ENCODE measurements at places on chromosomes 12 and 14. TPM values are rescaled to one million over a fixed set of nuclear protein-coding genes. Genes with fewer than 3 reads are reported as not detected.

- peak; percentile 73 for DNase-seq
Measured at GRCh38 chr12:130775953-130776856, 60.1 kb upstream of the RIMBP2 start.

DNA sequence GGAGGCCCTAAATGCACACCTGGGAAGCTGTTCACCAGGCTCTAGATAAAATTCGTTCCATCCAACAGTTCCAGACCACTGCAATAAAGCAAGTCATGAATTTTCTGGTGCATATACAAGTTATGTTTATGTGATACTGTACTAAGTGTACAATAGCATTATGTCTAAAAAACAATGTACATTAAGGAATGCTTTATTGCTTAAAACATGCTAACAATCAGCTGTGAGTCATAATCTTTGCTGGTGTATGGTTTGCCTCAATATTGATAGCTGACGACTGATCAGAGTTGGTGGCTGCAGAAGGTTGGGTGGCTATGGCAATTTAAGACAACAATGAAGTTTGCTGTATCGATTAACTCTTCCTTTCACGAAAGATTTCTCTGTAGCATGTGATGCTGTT lies 52.3 kb downstream of the ATG14 start:
- DNase-seq, result no peak

GRCh38 chr12:13959131-13959723 lies 22.2 kb downstream of the GRIN2B start:
- DNase-seq, result no peak

DNA sequence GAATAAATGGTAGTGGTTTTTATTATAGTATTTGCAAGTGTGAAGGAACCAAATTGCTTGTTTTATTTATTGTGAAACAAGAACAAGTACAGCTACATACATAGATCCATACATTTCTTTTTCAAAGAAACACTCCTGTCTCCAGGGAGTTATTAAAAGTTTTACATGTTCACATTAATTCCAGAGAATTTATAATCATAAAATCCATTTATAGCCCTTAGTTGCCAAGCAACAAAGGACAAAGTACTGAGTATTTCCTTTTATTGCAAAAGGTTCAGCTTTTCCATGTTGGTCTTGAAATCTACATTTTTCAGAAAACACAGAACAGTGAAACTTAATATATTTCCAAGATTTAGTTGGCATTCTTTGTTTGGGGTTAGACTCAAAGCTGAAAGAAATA lies 9.5 kb downstream of the MYRFL start:
- no peak for DNase-seq

- no peak for DNase-seq
Measured at GRCh38 chr12:130158754-130159059, 3.6 kb upstream of the FZD10 start.

DNA sequence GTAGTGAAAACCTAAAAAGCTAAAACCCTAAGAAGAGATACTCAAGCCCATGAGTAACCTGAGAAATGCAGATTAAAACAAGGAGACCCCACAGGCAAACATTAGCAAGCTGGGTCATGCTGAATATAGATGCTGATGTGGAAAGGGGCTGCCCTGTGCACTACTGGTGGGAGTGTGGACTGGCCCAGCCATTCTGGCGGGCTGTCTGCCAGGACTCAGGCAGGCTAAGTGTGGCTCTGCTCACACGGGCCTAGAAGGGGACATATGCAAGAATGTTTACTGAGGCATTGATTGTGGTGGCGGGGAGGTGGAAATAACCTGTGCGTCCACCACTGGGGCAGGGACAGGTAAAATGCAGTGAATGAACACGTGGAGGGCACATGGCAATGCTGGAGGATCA lies 48.3 kb downstream of the SPTB start:
- DNase-seq, result no peak

- DNase-seq, result no peak
Measured at GRCh38 chr12:40794087-40794486, 101.8 kb downstream of the CNTN1 start.

- no peak for DNase-seq
Measured at GRCh38 chr12:27293463-27293862, 39.2 kb upstream of the BMAL2 start.

GRCh38 chr12:104665296-104665695 lies 208.5 kb downstream of the CHST11 start:
- no peak for DNase-seq

- DNase-seq, result no peak
Measured at GRCh38 chr12:45644541-45644940, 85.0 kb upstream of the ARID2 start.

DNA sequence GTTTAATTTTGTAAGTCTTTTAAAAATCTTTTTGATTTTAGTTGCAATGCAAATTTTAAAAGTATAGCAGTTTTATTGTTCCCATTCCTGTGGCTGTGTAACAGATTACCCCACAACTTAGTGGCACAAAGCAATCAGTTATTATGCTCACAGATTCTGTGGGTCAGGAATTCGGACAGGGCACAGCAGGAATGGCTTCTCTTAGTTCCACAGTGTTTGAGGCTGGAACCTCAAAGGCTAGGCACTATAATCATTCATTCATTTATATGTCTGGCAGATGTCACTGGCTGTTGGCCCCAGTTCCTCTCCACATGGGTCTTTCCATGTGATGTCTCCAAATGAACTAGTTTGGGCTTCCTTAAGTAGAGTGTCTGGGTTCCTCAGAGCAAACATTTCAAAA lies 193.3 kb downstream of the RAD51B start:
- no peak for DNase-seq

GRCh38 chr12:107660235-107660634 lies 25.4 kb upstream of the PWP1 start:
- DNase-seq, result no peak

DNA sequence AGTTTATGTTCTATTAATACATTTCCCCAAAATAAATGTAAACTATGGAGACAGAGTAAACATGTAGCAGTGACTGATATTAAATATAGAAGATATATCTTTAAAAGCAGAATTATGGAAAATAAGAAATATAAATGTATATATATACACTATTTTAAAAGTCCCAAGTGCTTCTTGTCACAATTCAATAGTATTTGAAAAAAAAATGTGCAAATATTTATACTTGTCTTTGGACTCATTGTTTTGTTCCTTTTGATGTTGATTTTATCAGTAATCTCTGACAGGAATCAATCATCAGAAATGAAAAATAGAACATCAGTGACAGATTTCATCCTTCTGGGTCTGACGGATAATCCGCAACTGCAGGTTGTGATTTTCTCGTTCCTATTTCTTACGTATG lies at the start of gene OR6C76:
TSS of gene OR6C76 (plus strand) at position 301 of the 400 bp plus-strand sequence. CDS start at position 301, 0 bp downstream.
- DNase-seq, result no peak

DNA sequence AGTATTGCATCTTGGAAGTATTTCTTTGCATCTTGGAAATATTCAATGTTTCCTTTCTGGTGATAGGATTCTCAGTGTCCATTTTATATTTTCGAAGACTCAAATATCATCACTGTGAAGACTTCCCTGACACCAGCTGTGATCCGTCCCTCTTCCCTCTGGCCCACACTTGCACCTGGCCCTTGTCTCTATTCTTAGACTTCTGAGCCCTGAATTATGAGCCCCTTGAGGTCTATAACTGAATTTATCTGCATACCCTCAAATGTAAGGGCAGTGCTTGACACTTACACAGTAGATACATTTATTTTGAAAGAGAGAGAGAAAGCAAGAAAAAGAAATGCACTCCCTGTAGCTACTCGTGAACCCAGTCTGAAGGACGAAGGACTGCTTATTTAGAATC lies 376.7 kb downstream of the ZFP36L1 start:
- DNase-seq, result no peak

DNA sequence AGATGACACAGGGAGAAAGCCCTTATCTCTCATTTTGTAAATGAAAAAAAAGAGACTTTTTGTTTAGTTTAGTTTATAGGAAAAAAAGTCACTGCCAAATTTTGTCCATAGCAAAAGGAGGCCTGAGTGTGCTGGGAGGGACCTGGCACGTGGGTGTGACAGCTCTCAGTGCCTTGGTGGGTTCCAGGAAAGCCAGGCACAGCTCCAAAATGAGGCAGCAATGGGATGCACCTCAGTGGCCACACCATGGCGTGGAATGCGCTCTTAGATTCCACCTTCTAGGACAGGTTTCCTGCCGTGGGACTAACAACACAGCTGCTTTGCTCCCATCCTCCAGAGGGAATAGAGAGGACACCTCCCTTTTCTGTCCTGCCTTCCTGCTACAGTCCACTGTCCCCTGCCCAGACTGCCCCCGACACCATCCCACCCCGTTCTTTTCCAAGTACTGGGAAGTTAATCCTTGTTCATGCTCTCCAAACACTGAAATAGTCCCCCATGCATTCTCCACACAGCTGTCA lies 207.6 kb downstream of the EMP1 start:
- no peak for DNase-seq

GRCh38 chr14:56199095-56199981 lies 81.1 kb downstream of the PELI2 start:
- no peak for DNase-seq

GRCh38 chr12:848173-848865 lies 95.9 kb downstream of the WNK1 start:
- DNase-seq, result no peak

DNA sequence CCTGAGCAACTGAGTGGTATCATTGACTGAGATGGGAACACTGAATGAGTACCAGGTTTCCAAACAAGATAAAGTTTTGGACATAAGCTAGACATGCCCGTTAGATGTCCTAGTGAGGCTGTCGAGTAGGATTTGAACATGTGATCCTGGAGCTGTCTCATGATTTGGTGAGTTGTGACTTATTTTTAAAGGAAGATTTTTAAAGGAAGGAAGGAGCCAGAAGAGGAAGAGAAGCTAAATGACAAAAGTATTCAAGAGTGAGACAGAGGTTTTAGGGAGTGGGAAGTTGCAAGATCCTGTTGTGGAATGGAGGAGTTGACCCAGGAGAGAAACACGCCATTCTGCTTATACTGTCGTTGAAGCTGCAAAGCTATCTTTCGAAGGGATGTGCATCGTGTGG lies 82.1 kb downstream of the SAMD4A start:
- DNase-seq, result no peak

GRCh38 chr12:57166971-57167371 lies 19.6 kb upstream of the LRP1-AS start:
- DNase-seq, result no peak

GRCh38 chr12:20421421-20421820 lies 53.1 kb downstream of the PDE3A start:
- no peak for DNase-seq

GRCh38 chr14:56248442-56248841 lies 130.2 kb downstream of the PELI2 start:
- no peak for DNase-seq

DNA sequence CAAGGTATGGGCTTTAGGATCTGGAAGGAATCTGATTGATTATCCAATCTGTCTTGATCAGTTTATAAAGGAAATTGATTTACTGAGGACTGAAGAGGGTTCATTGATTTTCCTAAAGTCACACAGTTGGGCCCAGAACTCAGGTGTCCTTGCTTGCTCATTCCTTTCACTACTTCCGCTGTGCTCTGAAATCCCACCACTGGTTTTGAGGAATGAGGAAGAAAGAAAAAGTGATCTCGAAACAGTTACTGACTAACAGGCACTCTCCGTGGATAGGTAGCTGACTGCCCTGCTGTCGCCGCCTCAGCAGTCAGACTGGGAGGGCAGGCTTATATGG lies at the start of gene FITM1:
TSS of gene FITM1 (plus strand) at position 280 of the 337 bp plus-strand sequence. CDS start 905 bp downstream, outside the sequence.
- DNase-seq, result no peak

RGS6 gene
- 1.4 TPM for polyA plus RNA-seq

LRTM2 gene
- polyA plus RNA-seq, result 0.62 TPM

C12orf54 gene
- polyA plus RNA-seq, result not detected

CDK2 gene
- polyA plus RNA-seq, result 59.1 TPM

TEX52 gene
- 0.70 TPM for polyA plus RNA-seq

LAG3 gene
- 2.1 TPM for polyA plus RNA-seq

VDR gene
- 3.1 TPM for polyA plus RNA-seq

C12orf60 gene
- 4.8 TPM for polyA plus RNA-seq

KLHL33 gene
- 0.47 TPM for polyA plus RNA-seq

SERPINA3 gene
- polyA plus RNA-seq, result 0.25 TPM

GLT1D1 gene
- 3.7 TPM for polyA plus RNA-seq

PIWIL1 gene
- polyA plus RNA-seq, result 0.54 TPM

KCNK13 gene
- polyA plus RNA-seq, result 0.17 TPM
